Type B pancreatic cell (in vitro differentiated cells): ENCODE measurements at places on chromosomes 2 and 18. TPM values are rescaled to one million over a fixed set of nuclear protein-coding genes. Genes with fewer than 3 reads are reported as not detected.

Gene FAM237A
- not detected in 2 replicates for total RNA-seq

Gene OSR1
- total RNA-seq: 9.5 and 55.7 TPM in 2 replicates

Gene GNAL
- total RNA-seq: 8.3 and 12.9 TPM in 2 replicates

Gene MAIP1
- total RNA-seq: 20.4 and 22.2 TPM in 2 replicates

Gene GPR35
- total RNA-seq: 3.6 and 3.9 TPM in 2 replicates

Gene REG3G
- total RNA-seq: 0.33 and 0.87 TPM in 2 replicates

Gene DBI
- total RNA-seq: 125 and 231 TPM in 2 replicates

GRCh38 chr2:33706410-33706809 lies 107.3 kb upstream of the FAM98A start:
- no peaks in the 10 kb centered on the region for H3K27me3 ChIP-seq
- DNase-seq: no peak
- no peak overlapping the region for H3K4me3 ChIP-seq
- no peaks in the 10 kb centered on the region for H3K36me3 ChIP-seq
- H3K27ac ChIP-seq: no peak overlapping the region

- H3K4me3 ChIP-seq: no peak overlapping the region
- H3K36me3 ChIP-seq: no peaks in the 10 kb centered on the region
- no peaks in the 10 kb centered on the region for H3K4me1 ChIP-seq
- no peak overlapping the region for H3K27ac ChIP-seq
- no peak for DNase-seq
These were observed 1173.9 kb upstream of the TMEFF2 start for GRCh38 chr2:193368615-193369014.

- H3K27me3 ChIP-seq: no peaks in the 10 kb centered on the region
- peaks cover 12% of the 10 kb centered on the region for H3K4me1 ChIP-seq
- DNase-seq: no peak
- H3K27ac ChIP-seq: no peak overlapping the region
- H3K36me3 ChIP-seq: no peaks in the 10 kb centered on the region
These were observed 170.5 kb downstream of the CDH20 start for GRCh38 chr18:61503688-61504087.

GRCh38 chr2:28394331-28394877 lies 1.7 kb downstream of the FOSL2 start:
- H3K27me3 ChIP-seq: peaks cover 12% of the 10 kb centered on the region
- peaks cover 11% of the 10 kb centered on the region for H3K4me1 ChIP-seq
- no peak overlapping the region for H3K4me3 ChIP-seq
- DNase-seq: no peak
- peaks cover 4% of the 10 kb centered on the region for H3K36me3 ChIP-seq

DNA sequence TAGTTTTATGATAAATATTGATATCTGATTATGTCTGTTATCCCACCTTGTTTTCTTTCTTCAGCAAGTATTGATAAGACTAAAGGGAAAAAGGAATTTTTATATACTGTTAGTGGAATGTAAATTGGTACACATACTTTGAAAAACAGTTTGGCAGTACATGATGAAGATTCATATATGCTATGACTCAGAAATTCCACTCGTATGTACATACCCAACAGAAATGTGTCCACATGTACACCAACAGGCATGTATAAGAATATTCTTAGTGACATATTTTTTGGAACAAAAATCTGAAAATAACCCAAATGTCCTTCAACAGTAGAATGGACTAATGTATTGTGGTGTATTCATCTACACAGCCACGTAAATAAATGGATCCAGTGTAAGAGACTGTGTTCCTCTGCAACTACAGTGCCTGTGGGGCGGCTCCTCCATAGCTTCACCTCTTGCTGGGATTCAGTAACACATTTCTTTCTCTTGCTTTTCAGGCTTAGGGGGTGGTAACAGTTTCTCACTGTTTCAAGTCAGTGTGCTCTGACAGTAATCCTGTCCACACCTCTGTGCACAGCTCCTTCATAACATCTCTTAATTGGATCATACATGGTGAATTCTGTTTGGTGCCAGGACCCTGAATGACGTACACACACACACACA lies 35.5 kb upstream of the ALMS1 start:
- no peaks in the 10 kb centered on the region for H3K4me1 ChIP-seq
- no peak overlapping the region for H3K4me3 ChIP-seq
- H3K27ac ChIP-seq: no peak overlapping the region
- DNase-seq: no peak

DNA sequence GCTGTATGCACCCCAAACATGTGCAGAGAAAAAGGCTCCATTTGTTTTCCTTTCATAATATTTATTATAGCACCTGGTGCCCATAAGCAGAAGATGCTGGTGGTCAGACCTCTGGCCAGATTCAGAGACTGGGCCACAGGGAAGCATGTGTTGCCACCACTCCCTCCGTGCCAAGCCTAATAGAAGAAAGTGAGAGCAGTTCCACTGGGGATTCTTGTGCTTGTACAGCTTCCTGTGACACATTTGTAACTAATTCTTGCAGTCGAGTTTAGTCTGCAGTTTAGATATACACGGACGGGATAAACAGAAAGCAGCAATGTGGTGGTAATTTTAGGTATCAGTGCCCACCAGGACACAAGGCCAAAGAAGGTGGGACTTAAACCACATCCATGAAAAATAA lies 135.4 kb upstream of the PIEZO2 start:
- no peaks in the 10 kb centered on the region for H3K27me3 ChIP-seq
- H3K36me3 ChIP-seq: no peaks in the 10 kb centered on the region
- no peak overlapping the region for H3K27ac ChIP-seq

GRCh38 chr18:39489431-39489830 lies 1923.8 kb upstream of the CELF4 start:
- no peak for DNase-seq
- H3K4me3 ChIP-seq: no peak overlapping the region
- H3K27ac ChIP-seq: no peak overlapping the region
- H3K36me3 ChIP-seq: no peaks in the 10 kb centered on the region
- peaks cover 13% of the 10 kb centered on the region for H3K4me1 ChIP-seq

DNA sequence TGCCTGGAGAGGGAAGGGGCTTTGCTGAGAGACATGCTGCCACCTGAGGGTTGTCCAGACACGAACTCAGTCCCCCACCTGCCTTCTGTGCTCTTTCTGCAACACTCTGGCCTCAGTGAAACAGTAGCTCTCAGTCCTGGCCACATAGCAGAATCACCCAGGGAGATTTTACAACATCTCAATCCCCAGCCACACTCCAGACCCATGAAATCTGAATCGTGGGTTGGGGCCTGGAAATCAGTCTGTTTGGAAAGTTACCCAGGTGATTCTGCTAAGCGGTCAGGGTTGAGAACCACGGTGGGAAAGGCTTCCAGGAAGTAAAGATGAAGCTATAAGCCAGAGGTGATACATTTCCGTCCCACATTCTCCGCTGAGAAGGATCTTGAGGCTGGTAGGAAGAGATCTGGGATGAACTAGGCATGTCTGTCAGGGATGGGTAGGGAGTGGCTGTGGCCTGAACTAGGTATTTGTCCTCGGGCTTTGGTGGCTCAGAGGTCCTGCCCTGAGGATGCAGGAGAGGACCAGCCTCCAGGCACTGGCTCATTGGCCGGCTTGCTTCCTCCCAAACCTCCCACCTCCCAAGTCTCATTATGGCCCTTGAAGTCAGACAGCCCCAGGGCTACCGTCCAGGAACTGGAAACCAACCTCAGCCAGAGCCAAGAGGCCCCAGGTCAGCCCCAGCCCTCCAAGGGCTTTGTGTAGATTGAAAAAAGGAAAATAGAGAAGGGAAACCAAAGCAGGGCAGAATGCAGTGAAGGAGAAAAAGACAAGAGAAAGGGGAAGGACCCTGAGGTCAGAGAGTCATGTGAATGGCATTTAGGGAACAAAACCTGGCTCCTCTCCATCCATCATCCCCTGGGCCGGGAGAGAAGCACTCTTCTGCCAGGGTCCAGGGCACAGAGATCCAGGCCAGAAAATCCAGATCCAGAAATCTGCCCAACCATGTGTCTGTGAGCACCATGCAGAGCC lies 119.6 kb downstream of the ZFP36L2 start:
- no peak for DNase-seq
- H3K4me3 ChIP-seq: no peak overlapping the region
- peaks cover 50% of the 10 kb centered on the region for H3K4me1 ChIP-seq
- no peak overlapping the region for H3K27ac ChIP-seq
- no peaks in the 10 kb centered on the region for H3K27me3 ChIP-seq
- peaks cover 4% of the 10 kb centered on the region for H3K36me3 ChIP-seq

DNA sequence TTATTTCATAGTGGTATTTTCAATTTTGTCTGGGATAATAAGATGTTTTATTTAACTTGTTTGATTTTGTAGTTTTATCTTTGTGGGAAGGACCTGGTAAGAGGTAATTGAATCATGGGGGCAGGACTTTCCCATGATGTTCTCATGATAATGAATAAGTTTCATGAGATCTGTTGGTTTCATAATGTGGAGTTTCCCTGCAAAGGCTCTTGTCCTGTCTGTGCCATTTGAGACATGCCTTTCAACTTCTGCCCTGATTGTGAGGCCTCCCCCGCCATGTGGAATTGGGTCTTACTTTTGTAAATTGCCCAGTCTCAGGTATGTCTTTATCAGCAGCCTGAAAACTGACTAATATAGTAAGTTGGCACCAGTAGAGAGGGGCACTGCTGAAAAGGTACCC lies 77.8 kb upstream of the ARHGAP15 start:
- H3K27me3 ChIP-seq: no peaks in the 10 kb centered on the region
- H3K27ac ChIP-seq: no peak overlapping the region
- H3K4me1 ChIP-seq: no peaks in the 10 kb centered on the region
- no peaks in the 10 kb centered on the region for H3K36me3 ChIP-seq

DNA sequence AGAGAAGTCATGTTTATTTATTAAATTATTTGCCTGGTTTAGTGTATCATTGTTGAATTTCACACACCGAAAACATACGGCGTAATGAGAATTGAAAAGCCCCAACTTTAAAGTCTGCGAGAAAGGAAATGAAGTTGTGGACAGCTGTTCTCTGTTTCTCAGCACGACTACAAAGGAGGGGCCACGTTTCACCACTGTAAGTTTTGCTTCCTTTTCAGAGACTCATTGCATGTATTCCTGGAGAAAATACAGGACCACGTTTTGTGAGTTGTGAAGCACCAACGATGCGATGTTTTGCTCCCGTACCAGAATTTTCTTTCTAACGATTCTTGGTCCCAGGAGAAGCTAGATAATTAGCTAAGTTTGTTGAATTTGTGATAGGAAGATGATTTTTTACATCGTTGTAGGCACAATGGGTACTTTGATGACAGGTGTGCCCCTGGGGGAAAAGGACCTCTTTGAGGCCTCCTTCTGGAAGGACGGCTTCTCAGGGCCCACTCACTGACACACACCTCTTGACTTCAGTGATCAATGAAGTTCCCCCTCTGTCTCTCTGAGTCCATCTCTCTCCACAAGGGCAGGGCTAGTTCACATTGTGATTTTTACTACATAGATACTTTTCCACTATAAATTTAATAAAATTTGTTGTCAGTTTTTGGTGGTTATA lies 23.7 kb upstream of the ACKR3 start:
- no peak overlapping the region for H3K4me3 ChIP-seq
- DNase-seq: no peak
- H3K27ac ChIP-seq: no peak overlapping the region
- peaks cover 5% of the 10 kb centered on the region for H3K4me1 ChIP-seq
- peaks cover 5% of the 10 kb centered on the region for H3K27me3 ChIP-seq

DNA sequence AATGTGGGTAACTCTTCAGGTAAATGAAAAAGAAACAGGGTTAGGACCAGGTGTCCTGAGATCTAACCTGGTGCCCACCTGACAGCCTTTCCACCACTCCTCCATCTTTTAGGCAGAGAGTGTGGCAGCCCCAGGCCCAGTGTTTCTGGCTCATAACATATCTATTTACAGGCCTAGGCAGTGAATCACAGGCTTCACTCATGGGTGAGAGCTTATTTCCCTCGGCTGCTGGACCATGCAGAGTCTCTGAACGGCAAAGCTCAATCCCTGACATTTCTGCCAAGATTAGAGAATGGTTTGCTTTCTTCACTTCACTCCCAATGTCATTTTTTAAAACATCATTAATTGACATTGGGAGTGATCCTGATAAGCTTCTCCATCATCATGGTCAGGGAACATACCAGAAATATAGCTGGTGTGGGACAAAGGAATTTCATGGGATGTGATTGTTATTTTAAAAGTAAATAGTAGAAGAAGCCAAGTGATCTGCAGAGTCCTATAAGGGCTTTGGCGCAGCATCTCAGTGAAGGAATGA lies 323.9 kb downstream of the SETBP1 start:
- no peak for DNase-seq
- peaks cover 24% of the 10 kb centered on the region for H3K36me3 ChIP-seq
- no peak overlapping the region for H3K4me3 ChIP-seq
- peaks cover 19% of the 10 kb centered on the region for H3K4me1 ChIP-seq
- no peak overlapping the region for H3K27ac ChIP-seq

DNA sequence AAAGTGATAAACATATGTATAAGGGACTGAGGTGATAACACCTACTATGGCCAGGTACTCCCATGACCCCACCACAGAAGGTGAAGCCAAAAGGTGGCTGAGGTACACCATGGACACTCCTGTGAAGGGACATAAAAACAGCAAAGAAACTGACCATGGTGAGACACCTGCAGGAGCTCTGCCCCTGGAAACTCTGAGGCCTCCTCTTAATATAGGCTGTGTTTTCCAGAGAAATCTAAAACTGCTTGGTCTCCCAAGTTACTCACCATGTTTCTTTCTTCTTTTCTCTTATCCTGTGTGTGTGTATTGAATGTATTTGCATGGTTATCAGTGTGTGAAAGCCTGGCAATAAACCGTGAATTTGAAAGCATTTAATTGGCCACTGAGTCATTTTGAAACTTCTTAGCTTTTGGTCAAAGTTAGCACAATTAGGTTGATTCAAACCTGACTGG lies 739.3 kb upstream of the GCFC2 start:
- DNase-seq: no peak
- H3K4me1 ChIP-seq: no peaks in the 10 kb centered on the region
- H3K36me3 ChIP-seq: no peaks in the 10 kb centered on the region
- no peaks in the 10 kb centered on the region for H3K27me3 ChIP-seq
- no peak overlapping the region for H3K4me3 ChIP-seq

- peaks cover 9% of the 10 kb centered on the region for H3K4me1 ChIP-seq
- no peak for DNase-seq
- no peak overlapping the region for H3K4me3 ChIP-seq
- no peaks in the 10 kb centered on the region for H3K36me3 ChIP-seq
These were observed 12.5 kb upstream of the TMEM185B start for GRCh38 chr2:120235681-120236080.

DNA sequence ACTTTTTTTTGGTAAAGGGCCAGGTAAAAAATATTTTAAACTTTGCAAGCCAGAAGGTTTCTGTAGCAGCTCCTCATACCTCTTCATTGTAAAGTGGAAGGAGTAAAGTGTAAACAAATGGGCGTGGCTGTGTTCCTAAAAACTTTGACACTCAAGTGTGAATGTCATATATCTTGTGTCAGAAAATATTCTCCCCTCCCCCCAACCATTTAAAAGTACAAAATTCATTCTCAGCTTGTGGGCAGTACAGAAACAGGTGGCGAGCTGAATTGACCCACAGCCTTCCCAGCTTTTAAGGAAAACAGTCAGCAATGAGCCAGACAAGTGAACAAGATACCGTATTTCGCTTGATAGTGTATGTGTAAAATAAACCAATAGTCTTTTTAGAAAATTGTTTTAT lies 4.0 kb downstream of the YPEL5 start:
- peak overlapping the region; percentile 87 for H3K27ac ChIP-seq
- H3K36me3 ChIP-seq: peaks cover 25% of the 10 kb centered on the region
- no peak for DNase-seq
- peaks cover 41% of the 10 kb centered on the region for H3K4me1 ChIP-seq
- H3K27me3 ChIP-seq: no peaks in the 10 kb centered on the region

GRCh38 chr2:7109533-7109885 lies 192.3 kb downstream of the RNF144A start:
- H3K27ac ChIP-seq: no peak overlapping the region
- H3K27me3 ChIP-seq: no peaks in the 10 kb centered on the region
- H3K36me3 ChIP-seq: no peaks in the 10 kb centered on the region
- H3K4me1 ChIP-seq: peaks cover 5% of the 10 kb centered on the region
- no peak for DNase-seq
- H3K4me3 ChIP-seq: no peak overlapping the region
